ENCODE measurements at places on chromosomes 3 and 15.
A peak's percentile ranks its signal among the peaks of the same experiment; 100 is the strongest.

- no peak for DNase-seq
These were observed 116.4 kb upstream of the HES1 start for GRCh38 chr3:194019398-194020165.

DNA sequence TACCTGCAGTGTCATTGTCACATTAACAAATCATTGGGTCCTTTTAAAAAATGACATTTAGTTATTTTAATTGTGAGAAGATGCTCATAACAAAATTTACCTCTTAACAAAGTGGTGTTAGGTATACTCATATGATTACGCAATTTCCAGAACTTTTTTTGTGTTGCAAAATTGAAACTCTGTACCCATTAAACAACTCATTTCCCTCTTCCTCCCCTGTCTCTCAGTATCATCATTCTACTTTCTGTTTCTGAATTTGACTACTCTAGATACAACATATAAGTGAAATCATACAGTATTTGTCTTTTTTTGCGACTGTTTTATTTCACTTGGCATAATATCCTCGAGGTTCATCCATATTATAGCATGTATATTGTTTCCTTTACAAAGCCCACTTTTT lies 58.7 kb upstream of the CHST2 start:
- no peak for DNase-seq

- no peak for DNase-seq
These were observed 12.3 kb upstream of the COL6A6 start for GRCh38 chr3:130504701-130505100.

GRCh38 chr15:65723876-65724275 lies 68.2 kb downstream of the DENND4A start:
- DNase-seq, result no peak

DNA sequence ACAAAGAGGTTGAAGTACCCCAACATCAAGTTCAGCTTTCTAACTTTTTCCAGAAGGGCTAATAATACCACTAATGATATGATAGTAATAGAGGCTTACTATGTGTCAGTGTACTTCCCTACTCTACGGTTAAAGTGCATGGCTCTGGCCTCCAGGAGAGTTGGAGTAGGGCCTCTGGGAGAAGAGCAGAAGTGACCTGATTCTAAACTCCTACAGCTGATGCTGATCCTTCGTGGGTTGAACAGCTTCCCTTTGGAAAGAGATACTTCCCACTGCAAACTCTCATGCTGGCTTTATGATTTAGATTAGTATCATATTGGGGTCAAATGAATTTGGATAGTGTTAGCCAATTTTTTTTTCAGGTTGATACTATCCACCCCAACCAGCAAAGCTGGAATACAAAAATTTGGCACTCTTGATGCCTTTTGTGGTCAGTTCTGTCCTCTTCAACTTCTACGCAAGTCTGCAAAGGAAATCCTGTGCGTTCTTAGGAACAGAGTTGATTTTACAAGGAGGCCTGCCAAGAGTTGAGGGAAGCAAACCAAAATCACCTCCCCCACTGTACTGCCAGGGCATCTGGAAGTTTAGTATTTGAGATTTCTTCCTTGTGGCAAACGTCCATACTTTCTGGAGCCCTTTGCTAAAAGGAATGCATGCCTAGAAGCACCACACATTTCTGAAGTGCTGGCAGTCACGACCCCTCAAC lies 17.8 kb downstream of the TMEM212 start:
- no peak for DNase-seq

- DNase-seq, result no peak
These were observed 36.0 kb downstream of the ARHGAP31 start for GRCh38 chr3:119330181-119330580.

DNA sequence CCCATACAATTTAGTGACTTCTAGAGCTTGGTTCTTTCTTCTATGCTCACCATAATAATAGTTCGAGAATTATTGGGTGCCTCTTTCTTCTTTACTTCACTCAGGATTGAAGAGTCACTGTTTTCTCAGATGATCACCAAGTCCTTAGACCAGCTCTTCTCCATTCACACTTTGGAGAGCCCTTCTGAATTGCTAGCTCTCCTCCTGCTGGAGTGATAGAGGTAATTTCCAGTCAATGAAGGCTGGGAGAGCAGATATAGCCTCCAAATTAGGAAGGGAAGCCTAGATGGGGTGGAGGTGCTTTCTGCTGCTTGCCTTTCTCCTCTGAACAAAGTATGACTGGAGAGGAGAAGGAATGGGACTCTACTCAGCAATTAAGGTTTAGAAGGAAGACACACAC lies 10.7 kb upstream of the BBX start:
- no peak for DNase-seq

DNA sequence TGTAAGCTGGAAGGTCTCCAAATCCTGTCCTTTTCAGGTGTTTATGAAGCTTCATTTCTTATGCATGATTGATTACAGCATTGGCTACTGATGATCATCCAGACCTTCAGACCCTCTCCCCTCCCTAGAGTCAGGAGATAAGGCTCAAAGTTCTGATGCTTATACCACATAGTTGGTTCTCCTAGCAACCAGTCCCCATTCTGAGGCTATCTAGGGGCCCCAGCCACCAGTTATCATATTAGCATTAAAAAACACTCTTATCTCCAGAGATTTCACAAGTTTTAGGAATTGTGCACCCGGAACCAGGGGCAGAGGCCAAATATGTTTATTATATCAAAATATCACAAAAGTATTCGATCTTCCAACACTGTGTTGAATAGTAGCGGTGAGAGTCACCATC lies 953.1 kb downstream of the FHIT start:
- DNase-seq, result no peak

- peak; percentile 30 for DNase-seq
These were observed 53.5 kb downstream of the PLXNA1 start for GRCh38 chr3:127036209-127037020.

- DNase-seq, result no peak
These were observed 159.7 kb downstream of the RSL24D1 start for GRCh38 chr15:55037071-55037470.

DNA sequence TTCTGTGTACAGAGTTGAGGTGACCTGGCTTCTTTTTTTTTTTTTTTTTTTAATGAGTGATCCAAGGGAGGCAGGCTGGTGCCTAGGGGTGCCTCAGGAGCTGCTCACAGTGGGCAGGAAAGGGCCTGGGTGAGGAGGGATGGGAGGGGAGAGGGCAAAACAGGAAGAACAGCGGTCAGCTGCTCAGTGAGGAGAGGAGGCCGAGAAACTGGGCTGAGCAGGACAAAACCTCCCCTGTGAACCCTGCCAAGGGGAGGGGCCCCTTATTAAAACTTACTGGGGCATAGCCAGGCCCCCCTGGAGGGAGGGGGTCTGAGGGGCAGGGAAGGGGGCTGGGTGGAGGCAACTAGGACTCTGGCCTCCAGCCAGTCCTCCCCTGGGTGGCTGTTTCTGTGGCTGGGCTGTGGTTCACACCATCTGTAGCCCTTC lies 3.5 kb downstream of the PLEKHO2 start:
- no peak for DNase-seq

DNA sequence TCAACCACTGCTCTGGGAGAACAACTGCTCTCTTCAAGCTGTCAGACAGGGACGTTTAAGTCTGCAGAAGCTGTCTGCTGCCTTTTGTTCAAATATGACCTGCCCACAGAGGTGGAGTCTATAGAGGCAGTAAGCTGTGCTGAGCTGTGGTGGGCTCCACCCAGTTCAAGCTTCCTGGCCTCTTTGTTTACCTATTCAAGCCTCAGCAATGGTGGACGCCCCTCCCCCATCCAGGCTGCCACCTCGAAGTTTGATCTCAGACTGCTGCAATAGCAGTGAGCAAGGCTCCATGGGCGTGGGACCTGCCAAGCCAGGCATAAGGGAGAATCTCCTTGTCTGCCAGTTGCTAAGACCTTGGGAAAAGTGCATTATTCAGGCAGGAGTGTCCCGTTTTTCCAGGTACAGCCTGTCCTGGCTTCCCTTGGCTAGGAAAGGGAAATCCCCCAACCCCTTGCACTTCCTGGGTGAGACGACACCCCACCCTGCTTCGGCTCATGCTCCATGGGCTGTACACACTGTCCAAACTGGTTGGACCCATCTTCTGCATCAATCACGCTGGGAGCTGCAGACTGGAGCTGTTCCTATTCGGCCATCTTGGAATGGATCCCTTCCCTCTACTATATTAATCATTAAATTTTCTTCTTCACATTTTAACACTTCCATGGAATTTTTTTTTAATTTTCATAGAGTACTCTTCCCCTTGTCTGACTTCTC lies 167.0 kb upstream of the UBE2E2 start:
- no peak for DNase-seq

DNA sequence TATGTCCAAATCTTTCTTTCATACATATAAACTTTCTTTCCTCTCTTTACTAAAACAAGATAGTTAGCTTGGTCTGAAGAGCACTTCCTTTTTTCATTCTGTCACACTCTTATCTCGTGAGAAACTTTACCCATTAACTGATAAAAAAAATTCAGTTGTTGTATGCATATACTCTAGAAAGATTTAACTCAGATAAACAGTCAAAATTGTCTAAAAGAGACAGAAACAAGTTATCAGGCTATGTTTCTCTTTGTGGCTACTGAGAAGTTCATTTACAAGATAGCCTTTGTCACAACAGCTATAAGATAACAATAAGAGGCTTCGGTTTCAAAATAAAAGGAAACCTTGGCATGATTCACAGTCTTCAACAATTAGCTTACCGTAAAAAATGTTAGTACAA lies 235.7 kb upstream of the ATP10A start:
- DNase-seq, result no peak

GRCh38 chr15:38674448-38674847 lies 109.8 kb upstream of the RASGRP1 start:
- DNase-seq, result no peak

DNA sequence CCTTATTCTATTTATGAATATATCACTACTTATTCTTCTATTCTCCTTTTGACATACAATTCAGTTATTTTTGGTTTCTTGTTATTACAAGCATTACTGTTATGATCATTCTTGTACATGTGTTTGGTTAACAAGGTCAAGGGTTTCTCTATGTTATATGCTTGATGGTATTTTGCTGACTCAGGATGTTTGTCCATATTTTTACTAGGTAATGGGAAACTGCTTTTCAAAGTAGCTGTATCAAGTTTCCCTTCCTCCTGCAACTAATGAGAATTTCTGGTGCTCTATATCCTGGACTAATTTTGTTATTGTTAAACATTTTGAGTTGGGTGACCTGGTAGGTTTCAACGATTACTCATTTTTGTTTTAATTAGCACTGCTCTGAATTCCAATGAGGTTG lies 841.0 kb downstream of the OTOL1 start:
- DNase-seq, result no peak

GRCh38 chr3:192373032-192373431 lies 354.3 kb downstream of the FGF12 start:
- no peak for DNase-seq

DNA sequence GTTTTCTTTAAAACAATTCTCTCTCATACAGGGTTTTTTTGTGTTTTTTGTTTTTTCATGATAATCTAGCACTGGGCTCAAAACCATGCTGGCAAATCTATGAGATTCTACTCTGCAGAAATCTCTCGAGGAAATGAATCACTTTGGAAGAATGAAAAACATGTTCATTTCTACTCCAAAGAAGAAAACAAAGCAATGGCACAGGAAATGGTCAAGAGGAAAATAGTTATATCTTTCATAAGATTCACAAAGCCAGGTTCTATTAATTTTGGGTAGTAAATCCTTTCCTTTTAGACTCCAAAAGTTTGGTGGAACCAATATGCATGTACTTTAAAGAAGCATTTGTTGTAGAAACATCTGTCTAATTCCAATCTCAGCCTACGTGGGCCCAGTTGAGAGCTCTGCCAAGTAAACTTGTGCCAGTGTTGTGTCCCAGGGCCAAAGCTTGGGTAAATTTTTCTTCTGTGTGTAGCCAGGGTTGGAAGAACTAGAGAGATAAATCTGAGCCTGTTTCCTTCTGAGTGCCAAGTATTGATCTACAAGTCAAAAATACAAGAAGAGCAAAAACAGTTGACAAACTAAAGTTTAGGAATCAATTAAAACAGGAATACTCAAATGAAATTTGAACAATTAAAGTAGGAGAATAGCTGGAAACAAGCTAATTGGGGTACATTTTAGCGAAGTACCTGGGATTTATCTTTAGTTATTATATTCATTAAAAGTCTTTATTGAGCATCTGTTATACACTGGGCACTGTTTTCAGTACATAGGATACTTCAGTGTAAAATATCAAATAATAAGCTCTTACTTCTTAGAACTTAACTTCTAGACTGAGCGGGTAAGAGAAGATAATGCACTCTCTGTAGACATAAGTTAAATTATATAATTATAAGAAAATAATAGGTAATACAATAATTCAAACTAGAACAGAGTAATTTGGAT lies 657.5 kb upstream of the NECTIN3 start:
- DNase-seq, result no peak

DNA sequence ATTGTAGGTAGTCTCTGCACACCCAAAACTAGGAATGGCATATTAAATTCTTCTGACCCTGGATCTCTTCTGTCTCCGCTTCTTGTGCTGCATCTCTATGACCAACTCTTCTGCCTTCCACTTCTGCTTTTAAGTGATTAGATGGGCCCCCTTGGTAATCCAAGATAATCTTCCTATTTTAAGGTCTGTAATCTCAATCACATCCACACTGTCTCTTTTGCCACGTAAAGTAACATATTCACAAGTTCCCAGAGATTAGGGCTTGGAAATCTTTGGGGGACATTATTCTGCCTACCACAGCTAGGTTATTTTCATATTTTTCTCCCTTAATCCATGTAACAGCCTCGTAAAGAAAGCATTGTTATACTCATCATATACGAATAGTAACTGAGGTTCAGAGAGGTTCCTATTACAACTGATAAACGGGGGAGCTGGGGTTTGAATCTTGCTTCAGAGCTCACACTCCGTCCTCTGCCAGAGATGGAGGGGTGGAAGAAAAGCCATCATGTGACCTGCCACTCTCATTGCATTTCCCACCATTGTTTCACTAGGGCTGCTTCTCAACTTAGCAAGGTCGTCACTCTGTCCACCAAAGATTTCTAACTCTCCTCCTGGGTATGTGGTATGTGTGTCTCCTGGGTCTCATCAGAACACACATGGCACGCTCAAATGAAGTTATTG lies 6.6 kb upstream of the CD47 start:
- DNase-seq, result no peak

DNA sequence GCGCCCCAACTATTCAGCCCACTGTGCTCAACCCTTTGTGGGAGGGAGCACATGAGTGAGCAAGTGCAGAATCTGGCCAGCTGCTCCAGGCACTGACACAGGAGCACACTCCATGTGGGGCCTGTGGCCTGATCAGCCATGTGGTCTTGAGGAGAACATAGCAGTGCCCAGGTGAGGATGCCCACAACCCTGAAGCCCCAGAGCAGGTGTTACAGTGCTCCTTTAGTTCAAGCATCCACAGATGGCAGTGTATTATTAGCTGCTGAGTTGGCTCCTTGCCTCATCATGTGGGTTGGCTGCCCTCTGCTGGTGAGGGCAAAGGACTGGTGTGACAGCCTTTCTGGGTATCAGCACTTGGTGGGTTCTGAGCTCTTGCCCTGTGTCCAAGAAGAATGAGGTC lies 1588.2 kb downstream of the SI start:
- DNase-seq, result peak; percentile 74

DNA sequence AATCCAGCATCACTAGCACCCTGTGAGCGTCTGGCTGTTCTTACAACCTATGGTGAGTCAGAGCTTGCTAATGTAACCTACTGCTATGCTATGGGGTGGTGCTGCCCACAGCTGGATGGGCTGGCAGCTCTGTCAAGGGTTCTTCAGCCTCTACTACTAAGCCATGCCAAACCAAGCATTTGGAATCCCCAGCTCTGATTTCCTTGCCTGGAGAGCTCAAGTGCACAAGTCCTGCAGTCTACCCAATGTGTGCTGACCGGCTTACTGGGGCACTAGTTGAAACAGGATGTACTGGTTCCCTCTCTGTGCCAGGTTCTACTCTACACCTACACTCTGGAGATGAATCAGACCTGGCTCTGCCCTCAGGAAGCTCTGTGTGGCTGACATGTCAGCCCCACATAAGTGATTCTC lies 4.2 kb downstream of the TEX264 start:
- no peak for DNase-seq
